Hippocampal formation (tissue), 2 donors: ENCODE measurements at places on chromosomes 7 and 10.
A peak's percentile ranks its signal among the peaks of the same experiment; 100 is the strongest.

GRCh38 chr7:114793155-114793845 lies 128.6 kb upstream of the MDFIC start:
- no peak for DNase-seq

DNA sequence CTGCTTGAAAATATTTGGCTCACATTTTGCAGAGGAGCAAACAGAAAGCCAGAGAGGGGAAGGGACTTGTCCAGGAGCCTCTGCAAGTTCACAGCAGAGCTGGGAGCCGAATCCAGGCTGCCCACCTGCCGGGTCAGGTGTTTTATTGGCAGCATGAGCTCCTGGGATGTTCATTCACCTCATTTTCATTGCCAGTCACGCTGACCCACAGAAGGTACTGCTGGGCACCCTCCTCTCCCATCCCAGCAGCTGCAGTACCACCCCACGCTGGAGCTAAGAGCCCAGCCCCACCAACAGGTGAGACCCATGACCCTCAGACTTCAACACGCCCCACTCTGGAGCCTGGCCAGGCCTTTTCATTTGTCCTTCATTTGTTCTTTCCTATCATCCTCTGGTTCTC lies 102.7 kb downstream of the GRID1 start:
- DNase-seq: no peak

DNA sequence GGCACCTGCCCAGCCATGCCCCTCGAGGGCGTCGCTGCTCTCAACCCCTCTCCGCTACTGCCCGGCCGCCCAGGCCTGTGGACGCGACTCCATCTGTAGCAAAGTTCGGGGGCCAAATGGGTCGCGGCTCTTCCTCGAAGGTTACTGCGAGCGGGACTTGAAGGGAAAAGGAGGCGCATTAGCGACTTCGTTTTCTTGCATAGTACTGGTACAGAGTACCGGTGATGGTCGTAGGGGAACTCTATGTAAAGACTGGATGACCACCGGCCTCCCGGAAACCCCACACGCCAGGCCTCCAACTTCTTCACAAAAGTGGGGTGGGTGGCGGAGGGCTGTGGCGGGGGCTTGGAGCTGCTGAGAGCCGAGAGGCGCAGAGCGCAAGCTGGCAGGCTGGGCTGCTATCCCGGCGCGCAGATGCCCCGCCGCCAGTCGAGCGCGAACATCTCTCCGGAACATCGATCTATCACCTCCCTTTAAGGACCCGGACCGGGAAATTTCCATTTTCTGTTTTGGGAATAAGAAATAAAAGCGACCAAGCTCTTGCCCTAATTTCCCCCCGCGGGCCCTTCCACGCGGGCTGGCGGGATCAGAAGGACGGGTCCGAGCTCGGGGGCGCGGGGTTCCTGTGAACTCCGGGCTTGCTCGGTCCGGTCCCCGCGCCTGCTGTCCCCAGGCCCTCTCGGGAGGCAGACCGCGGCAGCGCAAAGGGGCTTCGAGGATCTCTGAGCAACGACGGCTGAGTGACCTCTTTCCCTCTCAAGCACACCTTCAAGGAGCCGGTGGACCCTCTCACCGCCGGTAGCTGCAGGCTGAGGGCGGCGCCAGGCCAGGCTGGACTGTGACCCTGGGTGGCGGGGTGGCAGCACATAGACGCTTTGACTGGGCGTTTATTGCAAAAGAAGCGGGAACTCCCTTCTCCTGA lies 12.2 kb upstream of the FEZF1 start:
- no peak for DNase-seq

GRCh38 chr7:121019018-121019417 lies 30.5 kb downstream of the CPED1 start:
- no peak for DNase-seq

DNA sequence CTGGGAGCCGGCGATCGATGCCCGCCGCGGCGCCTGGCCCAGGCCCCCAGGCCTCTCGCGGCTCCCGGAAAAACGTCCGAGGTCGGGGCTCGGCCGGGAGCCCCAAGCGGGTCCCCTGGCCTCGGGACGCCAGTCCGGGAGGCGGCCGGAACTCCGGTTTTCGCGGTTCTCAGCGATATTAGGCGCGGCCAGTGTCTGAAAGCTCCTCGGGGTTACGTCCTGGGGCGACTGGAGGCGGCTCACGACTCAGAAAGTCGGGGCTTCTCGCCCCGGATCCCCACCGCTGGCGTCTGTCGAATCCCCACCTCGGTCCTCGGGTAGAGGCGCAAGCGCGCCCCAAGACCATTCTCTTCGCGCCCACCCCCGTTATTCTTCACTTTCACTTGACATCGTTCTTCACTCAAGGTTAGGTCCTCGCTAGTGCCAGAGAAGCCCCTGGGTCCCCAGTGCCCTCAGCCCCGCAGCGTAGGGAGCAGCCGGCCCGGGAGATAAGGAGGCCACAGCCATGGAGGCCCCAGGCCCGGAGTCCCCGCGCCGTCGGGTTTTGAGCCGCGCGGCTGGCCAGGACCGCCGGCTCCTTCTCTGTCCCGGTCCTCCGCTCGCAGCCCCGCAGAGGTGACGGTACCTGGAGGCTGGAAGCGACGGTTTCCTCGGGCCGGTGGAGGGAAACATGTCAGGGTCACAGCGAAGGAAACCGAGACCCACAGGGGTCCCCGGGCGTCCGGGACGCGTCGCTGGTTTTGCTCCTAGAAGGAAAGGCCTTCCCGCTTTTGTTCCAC lies 35.2 kb upstream of the EBLN1 start:
- peak; percentile 65 for DNase-seq

- no peak for DNase-seq
These were observed 375.5 kb upstream of the LRRTM3 start for GRCh38 chr10:66550351-66550750.

DNA sequence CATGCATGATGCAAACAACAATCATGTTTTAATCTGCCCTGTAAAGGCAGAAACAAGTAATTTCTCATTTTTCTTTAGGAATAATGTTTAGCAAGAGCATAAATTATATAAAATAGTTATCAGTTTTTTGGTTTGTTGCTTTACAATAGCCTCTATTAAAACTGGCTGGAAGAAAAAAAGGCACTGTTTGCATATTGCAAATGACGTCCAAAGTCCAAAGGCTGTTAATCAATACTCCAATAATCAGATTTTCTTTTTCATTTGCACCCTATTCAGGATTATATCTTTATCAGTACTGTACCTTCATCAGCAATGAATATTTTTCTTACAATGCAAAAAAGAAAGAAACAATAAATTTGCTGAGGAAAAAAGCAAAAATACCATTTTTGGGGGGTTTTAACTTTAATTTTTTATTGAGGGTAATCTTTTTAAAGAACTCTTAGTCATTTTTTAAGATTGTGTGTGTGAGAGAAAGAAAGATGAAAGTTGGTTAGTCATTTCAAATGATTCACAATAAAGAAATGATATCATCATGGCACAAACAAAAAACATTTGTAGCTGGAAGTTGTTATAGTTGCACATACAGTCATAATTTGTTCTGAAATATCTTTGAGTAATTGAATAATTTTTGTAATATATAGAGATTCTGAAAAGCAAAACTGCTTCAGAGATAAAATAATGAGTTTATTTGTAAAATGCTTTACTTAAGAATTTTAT lies 44.4 kb upstream of the AKR1C2 start:
- DNase-seq: no peak

- no peak for DNase-seq
These were observed 96.6 kb upstream of the LRRN3 start for GRCh38 chr7:110994028-110994967.

- no peak for DNase-seq
These were observed 22.4 kb upstream of the PPA1 start for GRCh38 chr10:70255329-70256299.

- no peak for DNase-seq
These were observed 197.0 kb upstream of the AGK start for GRCh38 chr7:141354251-141354650.

DNA sequence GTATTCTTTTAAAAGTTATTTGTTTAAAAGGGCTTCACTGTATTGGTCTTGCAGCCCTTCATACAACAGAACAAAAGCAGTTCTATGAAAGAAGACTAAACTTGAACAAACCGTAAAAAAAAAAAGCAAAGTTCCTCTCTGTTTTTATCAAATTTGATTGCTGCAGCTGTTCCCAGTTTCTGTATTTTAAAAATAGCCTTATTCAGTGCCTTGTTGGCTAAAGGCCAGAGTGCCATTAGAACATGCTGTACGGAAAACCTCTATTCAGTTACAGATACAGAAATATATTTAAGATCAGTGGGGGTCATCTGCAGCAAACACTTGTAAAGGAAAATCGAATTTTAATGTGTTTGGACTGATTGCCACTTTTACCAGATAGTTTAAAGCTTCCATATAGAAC lies 207.8 kb upstream of the ETV1 start:
- no peak for DNase-seq

DNA sequence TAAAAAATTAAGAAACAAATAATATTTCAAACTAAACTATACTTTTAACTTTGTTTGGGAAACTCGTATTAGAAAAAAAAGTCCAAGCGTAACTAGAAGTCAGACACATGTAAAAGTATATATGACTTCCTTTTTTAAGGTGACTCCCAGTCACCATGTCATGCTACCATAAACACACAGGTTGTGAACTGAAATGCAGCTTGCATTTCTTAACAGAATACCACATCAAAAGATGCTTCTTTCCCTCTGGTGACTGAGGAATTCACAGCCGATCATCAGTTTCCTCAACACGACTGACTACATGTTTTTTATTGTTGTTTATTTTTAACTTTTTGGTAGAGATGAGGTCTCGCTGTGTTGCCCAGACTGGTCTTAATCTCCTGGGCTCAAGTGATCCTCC lies 445.0 kb downstream of the PARD3 start:
- no peak for DNase-seq

DNA sequence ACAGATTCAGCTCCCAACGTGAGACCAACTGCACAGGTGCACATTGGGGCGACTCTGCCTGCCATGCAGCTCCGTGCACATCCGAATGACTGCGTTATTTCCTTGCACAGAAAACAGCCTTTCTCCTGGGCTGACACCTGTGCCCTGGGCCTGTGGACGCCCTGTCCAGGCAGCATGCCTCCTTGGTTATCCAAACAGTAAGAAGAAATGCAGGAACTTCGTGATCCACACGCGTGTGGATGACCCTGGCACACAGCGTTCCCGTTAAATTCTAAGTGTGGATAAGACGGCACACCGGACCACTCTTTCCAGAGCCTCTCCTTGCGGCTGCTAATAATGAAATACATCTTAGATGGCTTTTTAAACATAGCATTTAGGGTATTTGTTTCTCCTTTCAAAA lies 39.6 kb downstream of the NKX6-2 start:
- no peak for DNase-seq

- no peak for DNase-seq
These were observed 1.0 kb downstream of the PAXIP1 start for GRCh38 chr7:155001756-155002410.

DNA sequence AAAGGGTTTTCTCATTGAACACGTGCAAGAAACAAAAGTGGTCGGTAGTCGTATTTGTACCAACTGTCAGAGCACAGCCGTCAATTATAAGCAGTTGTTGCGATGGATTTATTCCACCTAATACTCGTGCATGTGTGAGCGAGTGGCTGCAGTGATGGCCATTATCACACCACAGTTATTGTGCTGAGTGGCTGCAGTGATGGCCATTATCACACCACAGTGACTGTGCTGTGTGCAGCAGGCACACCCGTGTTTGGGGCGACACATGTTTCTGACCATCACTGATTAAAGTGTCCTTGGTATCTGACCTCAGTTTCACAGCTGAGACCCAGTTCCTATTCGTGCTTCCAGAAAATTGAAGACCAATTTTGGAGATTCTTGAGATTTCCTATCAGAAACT lies 142.9 kb upstream of the PFKP start:
- DNase-seq: no peak

DNA sequence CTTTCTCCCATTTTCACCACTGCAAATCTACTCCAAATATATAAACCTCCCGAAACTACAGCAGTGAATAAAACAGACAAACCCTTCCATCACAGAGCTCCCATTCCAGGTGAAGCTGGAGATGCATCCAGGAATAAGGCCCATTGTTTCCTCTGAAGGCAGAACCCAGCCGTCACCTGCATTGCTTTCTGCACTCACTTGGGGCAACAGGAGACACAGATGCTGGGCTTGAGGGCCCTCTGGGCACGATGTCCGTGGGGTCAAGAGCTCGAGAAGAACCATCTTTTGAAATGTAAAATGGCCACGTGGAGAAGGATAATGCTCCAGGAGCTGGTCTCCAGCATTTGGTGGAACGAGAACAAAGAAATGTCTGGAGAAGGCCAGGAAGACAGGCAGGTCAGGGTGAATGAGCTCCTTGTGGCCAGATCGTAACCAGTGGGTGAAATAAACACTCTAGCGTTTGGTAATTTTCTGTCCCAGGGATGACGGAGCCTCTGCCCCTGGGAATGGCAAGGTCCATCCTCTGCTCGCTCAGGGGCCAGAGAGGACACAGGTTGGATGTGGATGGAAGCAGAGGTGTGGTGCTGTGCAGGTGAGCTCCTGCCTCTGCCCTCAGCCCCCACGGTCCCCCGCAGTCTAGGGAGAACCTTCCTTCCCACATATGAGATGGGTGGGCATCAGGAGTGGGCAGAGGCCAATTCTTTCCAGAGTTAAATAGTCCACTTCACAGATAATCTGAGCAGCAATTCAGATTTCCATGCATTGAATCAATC lies 556.1 kb downstream of the DNAJB6 start:
- DNase-seq: no peak

DNA sequence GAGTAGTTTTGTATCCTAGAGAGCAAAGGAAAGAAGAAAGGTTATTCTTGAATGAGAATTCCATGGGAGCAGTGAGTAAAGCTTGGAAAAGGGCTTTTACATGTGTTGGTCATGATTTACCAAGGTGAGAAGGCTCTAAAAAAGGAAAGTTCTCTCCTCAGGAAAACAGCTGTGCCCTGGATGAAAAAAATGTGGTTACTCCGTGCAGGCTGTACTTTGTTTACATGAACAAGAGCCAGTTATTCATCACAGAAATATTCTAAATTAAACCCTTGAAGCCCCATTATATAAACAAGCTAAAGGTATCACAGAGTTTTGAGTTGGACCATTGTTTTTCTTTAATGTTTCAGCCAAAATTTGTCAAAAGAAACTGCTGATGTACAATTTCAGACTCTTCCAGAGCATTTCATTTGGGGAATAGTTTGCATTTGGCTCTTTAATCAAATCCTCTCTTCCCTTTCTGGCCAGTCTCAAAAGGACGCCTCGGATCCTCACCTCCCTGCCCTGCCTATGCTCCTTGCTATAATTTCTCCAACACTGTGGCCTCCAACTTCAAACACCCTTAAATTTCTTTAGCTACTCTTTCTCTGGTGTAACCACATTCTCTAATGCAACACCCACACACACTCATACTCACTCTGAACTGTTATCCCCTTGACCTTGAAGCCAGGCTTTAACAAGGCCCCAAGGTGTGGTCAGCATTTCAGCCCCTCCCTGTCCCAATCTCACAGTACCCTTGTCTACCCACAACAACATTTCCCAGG lies 47.4 kb downstream of the AFAP1L2 start:
- DNase-seq: no peak
